ENCODE measurements at places on chromosomes 13 and 19.

DNA sequence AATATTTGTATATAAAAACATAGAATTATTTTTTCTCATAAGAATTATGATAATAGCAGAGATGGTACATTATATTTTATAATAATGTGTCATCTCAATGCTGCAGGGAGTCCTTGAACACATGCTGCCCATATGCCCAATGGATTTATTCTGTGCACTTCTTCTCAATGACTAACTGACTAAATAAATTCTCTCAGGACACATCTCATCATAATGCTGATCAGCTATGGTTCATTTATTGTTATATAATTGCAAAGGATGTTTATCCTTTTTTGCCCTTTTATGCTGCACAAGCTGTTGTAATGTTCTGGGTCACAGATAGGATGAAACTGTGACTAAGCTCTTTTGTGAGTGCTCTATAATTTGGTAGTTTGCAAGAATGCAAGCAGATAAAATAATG is 1273.3 kb upstream of the ATXN8OS start:
- DNase-seq, result no peak

GRCh38 chr13:20006206-20006605 is 47.7 kb downstream of the ZMYM2 start:
- no peak for DNase-seq

GRCh38 chr13:48232420-48233045 is 473 bp upstream of the ITM2B start:
- no peak for DNase-seq

GRCh38 chr13:98228661-98229341 is 51.7 kb upstream of the RNF113B start:
- no peak for DNase-seq

- DNase-seq, result no peak
Measured at GRCh38 chr19:54302257-54302656, 10.7 kb downstream of the LILRA5 start.

GRCh38 chr19:46880431-46880830 is 19.6 kb downstream of the ARHGAP35 start:
- DNase-seq, result no peak

- no peak for DNase-seq
Measured at GRCh38 chr19:2768365-2769132, 14.5 kb downstream of the SGTA start.

GRCh38 chr19:33194886-33195644 is 935 bp downstream of the LRP3 start:
- no peak for DNase-seq

DNA sequence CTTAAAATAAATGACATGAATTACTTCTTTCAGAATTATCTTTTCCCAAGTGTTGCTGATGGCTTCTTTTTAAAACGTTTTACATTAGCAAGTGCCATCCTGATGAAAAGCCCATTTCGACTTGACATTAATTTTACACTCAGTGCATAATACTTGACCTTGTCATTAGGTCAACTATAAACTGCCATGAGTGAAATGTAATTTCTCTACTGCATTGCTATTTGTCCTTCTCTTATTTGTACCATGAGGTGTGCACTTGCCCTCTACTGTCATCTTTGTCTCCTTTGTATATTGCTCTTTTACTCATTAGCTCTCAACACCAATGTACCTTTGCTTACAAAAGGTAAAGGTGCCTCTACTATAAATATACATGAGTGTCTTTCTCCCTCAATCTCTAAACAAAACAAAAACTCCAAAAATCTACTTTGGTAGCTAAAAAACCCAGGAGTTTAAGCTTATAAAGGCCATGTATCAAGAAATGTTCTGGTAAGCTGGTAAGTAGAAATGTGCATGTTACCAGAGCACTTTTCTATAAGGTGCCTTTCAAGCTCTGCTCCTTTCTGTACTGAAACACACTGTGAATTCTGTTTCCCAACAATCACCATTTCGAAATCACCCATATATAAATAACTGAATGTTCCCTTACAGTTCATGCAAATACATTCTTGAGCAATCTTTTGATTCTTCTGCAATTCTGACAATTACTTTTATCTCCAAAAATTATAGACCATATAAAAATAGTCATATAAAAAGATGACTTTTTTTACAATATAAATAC is 351.4 kb downstream of the SLITRK5 start:
- DNase-seq, result no peak

DNA sequence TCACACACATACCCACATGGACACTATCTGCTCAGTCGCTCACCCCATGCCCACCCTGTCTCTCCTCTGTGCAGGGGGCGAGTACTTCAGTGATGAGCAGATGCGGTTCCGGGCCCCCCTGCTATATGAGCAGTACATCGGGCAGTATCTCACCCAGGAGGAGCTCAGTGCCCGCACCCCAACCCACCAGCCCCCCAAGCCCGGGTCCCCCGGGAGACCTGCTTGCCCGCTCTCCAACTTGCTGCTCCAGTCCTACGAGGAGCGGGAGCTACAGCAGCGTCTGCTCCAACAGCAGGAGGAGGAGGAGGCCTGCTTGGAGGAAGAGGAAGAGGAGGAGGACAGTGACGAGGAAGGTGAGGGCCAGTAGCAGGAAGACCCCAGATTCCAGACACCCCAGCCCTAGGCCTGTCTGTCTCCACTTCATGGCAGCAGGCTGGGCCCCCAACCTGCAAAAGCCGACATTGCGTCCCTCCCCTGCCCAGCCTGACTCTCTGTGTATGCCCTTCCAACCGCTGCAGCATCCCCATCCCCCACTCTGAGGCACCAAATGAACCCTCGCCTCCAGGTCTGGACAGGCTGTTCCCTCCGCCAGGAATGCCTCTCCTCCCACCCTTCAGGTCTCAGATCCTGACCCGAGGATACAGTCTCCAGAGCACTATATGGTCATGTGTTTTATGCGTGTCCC is 9.7 kb downstream of the CCDC97 start:
- no peak for DNase-seq

- DNase-seq, result no peak
Measured at GRCh38 chr13:111152844-111153243, 37.7 kb downstream of the ARHGEF7 start.

DNA sequence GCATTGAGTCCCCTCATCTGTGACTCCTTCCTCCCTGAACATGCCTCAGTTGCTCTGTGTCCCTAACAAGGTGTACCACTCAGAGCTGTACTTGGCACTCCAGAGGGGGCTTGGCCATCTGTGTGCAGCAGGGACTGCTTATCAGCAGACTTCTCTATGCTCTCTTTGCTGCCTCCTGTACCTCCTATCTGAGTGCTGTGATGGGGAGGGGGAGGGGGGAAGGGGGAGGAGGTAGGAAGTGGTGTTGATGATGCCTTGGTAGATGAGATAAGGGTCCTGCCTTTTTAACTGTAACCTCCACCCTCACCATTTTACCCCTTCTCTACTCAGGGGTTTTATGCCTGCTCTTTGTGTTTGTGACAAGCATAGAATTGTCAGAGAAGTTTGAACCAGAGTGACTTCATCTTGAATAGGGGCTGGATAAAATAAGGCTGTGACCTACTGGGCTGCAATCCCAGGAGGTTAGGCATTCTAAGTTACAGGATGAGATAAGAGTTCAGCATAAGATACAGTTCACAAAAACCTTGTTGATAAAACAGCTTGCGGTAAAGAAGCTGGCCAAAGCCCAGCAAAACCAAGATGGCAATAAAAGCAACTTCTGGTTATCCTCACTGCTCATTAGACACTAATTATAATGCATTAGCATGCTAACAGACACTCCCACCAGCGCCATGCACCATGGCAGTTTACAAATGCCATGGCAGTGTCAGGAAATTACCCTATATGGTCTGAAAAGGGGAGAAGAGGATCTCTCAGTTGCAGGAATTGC is 13.2 kb downstream of the PCDH8 start:
- no peak for DNase-seq

DNA sequence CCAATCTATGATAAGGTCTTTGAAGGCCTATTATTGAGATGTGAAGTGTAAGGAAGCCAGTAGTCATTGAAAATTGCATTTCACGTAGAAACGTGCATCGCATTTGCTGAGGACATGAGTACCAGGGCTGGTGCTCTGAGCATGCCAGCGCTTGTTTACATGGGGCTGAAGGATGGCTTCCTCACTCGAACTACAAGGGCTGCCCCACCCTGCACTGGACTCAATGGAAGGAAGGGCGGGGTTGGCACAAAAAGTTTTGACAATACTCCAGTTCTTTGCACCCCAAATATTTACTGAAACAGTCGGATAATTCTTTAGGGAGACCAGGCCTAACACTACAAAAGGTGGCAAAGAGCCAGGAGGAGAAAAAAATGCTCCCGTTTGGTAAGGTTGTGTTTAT is 28.9 kb upstream of the MED4 start:
- DNase-seq, result no peak

DNA sequence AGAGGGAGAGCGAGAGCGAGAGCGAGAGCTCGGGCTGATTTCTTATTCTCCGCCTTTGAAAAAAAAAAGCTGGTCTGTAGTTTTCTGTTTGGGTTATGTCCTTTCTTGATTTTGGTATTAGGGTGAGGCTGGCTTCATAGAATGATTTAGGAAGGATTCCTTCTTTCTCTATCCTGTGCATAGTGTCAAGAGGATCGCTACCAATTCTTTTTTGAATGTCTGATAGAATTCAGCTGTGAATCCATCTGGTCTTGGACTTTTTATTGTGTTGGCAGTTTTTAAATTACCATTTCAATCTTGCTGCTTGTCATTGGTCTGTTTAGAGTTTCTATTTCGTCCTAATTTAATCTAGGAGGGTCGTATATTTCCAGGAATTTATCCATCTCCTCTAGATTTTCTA is 1414.6 kb upstream of the MIR17HG start:
- no peak for DNase-seq

DNA sequence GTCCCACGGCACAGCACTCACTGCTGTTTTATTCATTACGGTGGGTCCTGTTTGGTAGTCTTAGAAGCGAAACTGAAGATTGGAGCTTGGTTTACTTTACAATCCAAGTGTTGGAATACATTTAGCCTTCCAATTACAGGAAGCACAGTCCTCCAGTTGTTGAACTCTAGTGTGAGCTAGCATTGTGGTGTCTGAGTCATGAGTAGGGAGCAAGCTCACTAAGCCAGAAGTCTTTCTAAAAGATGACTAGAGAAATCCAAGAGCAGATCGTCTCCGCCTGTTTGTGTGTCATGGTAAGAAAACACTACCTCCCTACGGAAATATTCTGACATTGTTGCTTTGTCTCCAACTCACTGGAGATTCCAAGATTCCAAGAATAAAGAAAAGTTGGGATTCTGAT is 10.1 kb upstream of the SHISA2 start:
- DNase-seq, result no peak

GRCh38 chr19:1082165-1082927 is 12.8 kb downstream of the POLR2E start:
- no peak for DNase-seq

DNA sequence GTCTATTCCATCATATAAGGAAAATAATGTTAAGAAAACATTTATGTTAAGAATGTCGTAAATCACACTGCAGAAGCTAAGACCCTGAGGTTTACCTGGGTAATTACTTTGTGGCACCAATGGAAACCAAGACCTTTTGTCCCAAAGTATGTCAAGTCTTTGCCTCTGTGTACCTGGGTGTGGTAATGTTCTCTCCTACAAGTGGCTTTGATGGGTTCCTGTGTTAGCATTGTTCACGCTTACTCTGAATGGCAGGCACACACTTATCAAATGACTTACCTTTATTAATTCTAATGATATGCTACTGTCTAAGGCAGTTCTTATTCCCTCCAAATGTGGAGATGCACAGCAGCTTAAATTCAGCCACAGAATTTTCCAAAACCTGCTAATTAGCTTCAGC is 206.1 kb downstream of the KCTD12 start:
- no peak for DNase-seq

DNA sequence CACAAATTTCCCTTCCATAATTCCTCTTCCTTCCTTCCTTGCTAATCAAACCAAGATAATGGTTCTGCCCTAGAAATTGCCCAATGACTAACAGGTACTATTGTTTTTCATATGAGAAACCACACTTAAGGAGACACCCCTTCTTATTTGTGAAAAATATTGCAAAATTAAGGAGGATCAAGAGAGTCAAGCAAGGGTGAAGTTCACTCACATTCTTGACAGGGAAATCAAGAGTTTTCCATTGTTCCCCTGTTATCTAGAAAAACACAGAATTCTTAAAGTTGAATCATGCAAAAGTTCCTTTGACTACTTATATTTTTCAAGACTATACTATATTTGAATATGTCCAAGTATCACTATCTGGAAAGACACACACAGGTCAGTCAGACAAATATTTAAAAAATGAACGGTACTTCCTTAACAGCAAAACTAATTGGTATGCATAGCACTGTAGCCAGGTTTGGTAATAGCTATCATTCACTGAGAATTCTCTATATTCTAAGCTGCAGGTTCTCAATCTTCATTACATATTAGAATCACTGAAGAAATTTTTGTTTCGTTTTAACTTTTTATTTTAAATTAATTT is 897.2 kb downstream of the DIAPH3 start:
- no peak for DNase-seq

DNA sequence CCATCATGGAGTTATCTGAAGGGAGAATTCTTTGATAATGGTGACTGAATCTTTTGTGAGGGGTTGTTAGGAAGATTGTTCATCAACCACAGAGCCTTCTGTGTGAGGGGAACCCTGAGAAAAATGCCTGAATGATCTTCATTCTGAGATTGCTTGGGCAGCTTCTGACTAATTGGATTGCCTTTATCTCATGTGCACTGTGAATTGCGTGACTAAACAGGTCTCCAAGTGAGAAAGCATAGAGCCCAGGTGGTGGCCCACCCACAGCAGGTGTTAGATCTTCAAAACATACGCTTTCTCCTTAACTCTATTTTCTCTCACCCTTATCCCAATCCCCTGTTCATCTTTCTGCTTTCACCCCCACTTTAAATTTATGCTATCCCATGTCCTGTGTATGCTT is 58.3 kb downstream of the DOCK9 start:
- DNase-seq, result no peak

DNA sequence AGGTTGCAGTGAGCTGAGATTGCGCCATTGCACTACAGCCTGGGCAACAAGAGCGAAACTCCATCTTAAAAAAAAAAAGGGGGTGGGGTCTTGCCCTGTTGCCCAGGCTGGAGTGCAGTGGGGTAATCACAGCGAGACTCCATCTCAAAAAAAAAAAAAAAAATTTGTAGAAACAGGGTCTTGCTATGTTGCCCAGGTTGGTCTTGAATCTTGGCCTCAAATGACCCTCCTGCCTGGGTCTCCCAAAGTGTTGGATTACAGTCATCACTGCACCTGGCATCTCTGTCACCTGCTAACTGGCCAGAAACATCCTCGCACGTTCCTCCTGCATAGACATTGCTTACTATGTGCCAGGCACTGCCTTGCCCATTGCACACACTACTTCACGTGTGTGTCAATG is 14.1 kb downstream of the RCN3 start:
- DNase-seq, result no peak

DNA sequence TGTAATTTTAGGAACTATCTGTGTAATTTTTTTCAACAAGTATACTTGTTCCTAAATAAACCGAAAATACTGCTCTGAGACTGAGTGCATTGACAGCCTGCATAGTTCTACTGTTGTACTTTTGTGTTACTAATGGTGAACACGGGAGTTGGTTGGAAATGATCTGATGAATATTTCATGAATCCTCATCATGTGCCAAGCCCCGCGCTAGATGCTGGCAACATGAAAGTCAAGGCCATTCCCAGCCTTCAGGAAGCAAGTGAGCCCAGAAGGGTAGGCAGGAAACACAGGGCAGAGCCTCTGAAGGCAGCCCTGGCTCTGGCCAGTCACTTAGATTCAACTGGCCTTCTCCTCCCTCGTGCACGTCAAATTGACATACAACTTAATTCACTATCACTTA is 106.1 kb downstream of the ABCC4 start:
- DNase-seq, result no peak
